GOT3 (cell line): ENCODE measurements at places on chromosomes 2 and 18.

DNA sequence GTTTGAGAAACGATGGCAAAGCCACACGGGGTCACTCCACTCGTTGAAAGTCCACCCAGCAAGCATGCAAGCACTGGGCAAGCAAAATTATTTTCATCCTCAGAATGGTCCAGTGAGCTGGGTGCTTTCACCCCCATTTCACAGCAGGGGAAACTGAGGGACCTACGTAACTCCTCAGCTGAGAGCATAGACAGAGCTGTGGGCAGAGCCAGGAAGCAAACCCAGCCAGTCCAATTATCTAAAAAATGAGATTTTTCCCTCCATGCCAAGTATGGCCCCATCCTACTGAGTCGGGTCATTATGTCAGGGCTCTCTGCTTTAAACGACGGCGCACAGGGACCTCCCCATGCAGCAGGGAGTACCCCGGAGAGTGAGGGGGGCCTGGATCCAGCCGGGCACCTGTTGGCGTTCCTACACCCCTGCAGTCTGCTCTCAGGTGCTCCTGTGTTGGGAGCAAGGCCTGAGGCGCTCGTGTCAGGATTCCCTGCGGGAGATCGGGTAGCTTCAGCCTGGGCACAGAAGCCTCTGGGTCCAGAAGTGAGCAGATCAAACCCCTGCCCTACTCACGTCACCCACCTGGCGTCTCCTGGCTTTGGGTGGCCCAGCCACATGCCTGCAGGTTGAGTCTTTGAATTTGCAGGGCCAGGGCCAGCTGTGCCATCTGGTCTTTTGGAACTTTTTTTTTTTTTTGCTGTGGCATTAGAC, 17.3 kb downstream of the TWIST2 start:
- DNase-seq: no peak

DNA sequence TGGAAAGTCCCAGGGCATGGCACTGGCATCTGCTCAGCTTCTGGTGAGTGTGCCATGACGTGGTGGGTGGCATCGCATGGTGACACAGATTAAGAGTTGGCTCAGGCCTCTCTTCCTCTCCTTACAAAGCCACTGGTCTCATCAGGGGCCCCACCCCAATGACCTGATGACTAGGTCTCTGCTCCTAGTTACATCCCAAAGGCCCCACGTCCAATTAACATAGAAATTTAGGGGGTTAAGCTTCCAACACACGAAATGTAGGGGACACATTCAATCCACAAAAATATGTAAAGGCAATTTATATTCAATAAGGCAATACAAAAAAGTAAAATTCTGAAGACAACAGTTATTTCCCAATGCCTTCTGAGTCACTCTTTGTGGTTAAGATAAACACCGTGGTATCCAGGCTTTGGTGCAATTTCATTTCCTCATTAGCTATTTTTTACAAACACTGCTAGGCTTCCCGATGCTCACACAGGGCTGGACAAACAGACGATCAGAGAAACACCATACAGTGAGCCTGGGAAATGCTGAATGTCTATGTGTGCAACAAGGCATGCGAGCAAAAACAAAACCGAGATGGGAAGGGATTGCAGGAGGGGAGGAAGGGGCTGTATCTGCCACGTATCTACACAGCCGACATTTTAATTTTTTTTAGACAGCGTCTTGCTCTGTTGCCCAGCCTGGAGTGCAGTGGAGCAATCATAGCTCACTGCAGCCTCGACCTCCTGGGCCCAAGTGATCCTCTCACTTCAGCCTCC, 67.2 kb downstream of the MBP start:
- DNase-seq: peak; percentile 2

GRCh38 chr2:227057060-227057459, 106.9 kb downstream of the COL4A4 start:
- DNase-seq: no peak

DNA sequence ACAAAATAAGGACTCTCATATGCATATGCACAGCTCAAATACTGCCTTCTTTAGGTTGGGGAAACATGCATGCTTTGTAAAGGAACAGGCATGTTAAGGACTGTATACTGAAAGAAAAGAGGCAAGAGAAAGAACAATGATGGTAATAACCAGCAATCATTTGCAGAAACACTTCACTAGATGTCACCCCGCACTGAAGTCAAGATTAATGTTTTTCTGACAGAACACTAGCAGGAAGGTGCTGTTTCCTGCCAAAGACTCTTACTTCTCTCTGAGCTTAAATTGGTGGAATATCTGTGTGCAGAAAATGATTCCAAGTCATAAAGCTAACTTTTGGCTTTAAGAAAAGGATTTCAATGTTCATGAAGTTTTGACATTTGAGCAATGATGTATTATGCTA, 19.3 kb upstream of the CSRNP3 start:
- no peak for DNase-seq

DNA sequence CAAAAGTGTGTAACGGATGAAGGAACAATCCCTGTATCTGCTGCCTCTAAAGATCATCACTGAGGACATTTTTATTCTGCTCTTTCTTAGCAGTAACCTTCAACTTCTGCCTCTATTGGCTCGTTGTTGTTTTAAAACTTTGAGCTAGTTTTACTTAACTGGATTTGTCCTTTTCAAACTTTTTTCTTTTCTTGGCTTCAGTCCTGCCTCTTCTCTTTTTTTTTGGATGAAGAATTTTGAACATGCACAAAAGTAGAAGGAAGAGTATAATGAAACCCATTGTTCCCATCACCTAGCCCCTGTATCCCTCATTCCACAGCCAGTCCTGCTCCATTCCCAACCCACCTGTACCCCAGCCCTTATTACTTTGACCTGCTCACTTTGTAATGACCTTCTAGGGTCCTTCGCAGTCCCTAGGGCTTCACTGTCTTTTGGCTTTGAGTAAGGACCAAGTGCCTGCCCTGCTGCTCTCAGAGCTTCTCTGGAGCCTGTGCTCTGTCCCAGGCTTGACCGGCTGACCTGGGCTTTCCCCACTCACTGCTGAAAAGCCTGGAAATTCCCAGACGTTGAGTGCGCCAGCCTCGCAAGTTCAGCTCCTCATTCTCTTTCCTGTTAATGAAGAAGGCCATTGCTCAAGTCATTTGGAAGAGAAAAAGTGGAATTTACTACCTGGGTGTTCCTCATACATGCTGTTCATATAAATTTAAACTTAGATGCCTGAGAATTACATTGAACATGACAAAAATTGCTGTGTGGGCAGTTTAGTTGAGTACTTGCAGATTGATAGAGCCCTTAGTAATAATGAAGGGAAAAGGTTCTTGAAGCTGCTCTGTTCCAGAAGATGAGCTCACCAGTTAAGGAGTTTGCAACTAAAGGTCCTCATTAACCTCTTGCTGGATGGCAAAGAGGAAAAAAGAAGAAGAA, 149.3 kb upstream of the ALPP start:
- no peak for DNase-seq

- no peak for DNase-seq
Observed at GRCh38 chr2:59866436-59866835, 687.0 kb downstream of the BCL11A start.

GRCh38 chr2:221241072-221241471, 331.0 kb downstream of the EPHA4 start:
- no peak for DNase-seq

GRCh38 chr2:236671896-236672562, 102.4 kb downstream of the ACKR3 start:
- no peak for DNase-seq

DNA sequence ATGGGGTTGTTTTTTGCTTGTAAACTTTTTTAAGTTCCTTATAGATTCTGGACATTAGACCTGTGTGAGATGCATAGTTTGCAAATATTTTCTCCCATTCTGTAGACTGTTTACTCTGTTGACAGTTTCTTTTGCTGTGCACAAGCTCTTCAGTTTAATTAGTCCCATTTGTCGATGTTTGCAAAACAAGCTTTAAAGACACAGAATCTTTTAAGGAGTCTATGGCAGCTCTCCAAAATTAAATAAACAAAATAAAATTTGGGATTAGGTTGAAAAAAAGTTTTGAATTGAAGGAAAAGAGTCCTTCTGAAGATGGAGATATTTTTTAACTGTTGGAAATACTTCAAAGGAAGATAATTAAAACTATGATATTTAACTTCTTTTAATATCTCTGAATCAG, 88.8 kb downstream of the MAP3K20 start:
- DNase-seq: no peak

- DNase-seq: no peak
Observed at GRCh38 chr2:155178921-155179320, 480.4 kb downstream of the KCNJ3 start.

DNA sequence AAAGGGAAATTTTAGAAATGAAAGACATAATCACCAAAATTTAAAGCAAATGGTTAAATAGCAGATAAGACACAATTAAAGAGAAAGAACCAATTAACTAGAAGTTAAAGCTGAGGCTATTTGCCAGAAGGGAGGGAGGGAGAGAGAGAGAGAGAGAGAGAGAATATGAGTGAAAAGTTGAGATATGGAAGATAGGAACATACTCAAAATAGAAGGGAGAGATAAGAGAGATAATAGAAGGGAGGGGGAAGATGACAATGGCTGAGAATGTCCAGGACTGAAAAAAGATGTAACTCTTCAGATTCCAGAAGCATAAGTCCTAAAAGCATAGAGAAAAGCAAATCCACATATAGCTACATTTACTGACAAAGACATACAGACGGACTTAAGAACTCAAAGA, 17.1 kb upstream of the AAK1 start:
- DNase-seq: no peak
